ENCODE measurements at places on chromosomes 3 and 15.

- DNase-seq = no peak
These were observed 68.7 kb upstream of the ADPGK start for GRCh38 chr15:72852273-72852672.

DNA sequence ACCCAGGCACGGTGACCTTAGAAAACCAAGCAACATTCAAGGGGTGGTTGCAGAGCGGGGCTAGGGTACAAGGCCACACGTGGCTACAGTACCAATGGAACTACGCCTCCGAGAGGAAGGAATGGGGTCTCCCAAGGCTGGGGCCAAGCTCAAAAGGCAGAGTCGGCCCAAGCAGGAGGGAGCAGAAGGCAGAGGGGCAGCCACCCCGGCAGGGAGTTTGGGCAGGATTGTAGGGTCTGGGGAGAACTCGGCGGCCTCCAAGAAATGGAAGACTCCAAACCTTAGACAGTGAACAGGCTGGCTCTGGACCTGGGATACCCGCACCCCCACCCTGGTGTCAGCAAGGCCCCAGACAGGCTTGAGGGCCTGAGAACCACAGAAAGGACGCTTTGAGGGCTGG is 28.7 kb downstream of the ATRIP start:
- no peak for DNase-seq

- no peak for DNase-seq
These were observed 87.7 kb upstream of the LIMD1 start for GRCh38 chr3:45506751-45507391.

- no peak for DNase-seq
These were observed 36.1 kb downstream of the PCSK6 start for GRCh38 chr15:101453123-101454120.

GRCh38 chr3:187823746-187824145 is 78.5 kb upstream of the BCL6 start:
- DNase-seq = no peak

GRCh38 chr15:83720468-83720867 is 66.5 kb downstream of the ADAMTSL3 start:
- DNase-seq = no peak

- DNase-seq = no peak
These were observed 10.0 kb downstream of the ATR start for GRCh38 chr3:142568393-142569017.

DNA sequence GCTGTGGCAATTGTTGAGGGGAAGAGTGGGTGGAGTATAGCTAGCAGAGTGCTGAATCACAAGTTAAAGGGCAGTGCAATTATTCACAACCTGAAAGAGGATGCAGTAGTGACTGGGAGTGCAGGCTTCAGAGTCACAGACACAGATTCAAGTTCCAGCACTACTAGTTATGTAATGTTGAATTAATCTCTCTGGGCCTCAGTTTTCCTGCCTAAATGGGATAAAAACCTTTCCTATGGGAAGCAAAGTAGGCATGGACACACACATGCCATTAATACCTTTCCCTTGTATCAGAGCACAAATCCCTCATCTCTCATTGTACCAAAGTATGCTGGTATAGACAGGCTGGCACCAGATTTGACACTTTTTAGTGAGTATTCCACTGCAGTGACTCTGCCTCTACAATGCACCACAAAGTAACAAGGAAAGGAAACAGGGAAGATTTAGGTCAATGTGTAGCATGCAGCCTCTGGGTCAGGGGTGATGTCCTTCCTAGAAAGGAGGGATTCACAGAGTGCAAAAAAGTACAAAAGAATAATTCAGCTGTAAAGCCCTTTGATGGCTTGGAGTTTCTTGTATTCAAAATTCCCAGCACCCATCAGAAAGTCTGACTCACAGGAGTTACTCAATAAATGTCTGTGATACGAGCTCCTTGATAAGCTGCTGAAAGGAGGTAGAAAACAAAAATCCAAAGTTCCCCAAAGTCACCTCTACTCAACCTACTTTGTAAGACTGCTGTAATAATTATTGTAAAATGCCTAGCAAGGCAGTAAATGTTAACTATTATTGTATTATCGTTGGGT is 507.5 kb upstream of the TGFBR2 start:
- no peak for DNase-seq

GRCh38 chr3:17945018-17945798 is 202.8 kb upstream of the TBC1D5 start:
- DNase-seq = no peak

DNA sequence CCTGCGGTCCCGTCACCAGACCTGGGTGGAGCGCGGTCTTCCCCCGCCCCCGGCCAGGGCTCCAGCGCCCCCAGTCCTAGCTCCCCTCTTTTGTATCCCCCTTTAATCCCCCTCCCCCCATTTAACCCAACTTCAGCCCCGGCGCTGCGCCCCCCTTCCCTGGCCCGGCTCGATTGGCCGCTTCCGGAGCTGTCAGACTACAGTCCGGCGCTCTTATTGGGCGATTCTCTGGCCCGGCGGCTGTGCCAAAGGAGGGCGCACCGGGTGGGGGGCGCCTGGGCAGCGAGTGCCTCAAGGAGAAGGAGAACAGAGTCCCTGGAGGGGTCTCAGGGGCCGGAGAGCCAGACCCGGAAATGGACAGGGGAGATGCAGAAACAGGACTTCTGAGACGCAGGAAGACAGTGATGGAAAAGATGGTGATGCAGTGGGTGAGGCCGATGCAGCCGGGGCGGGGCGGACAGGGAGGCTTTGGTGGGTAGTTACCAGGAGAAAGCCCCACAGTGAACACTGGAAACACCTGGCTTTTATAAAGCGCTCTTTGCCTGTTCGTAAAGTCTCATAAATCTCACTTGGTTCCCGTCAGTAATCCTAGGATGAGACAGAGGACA is 1.2 kb upstream of the ADCY5 start:
- no peak for DNase-seq

DNA sequence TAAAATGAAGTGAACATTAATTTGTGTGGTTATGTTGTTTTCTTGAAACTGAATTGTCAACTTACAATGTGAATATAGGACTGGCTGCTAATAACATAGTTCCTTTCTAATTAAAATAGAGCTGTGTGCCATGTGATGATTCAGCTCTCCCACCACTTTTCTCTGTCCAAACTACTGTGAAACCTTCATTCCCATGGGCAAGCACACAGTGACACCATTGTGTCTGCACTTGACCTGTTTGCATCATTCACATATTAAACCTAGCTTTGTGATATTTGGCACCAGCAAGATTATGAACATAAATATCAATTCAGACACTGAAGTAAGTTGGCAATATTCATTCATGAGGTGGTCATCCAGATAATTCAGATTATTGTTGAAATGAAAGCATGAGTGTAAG is 78.8 kb upstream of the TCF12 start:
- no peak for DNase-seq

Data from CD4-positive, alpha-beta T cell treated with Interleukin-1 beta for 1 hour (primary cell).